ENCODE measurements at places on chromosomes 5 and 9. TPM values are rescaled to one million over a fixed set of nuclear protein-coding genes. Genes with fewer than 3 reads are reported as not detected.
A peak's percentile ranks its signal among the peaks of the same experiment; 100 is the strongest.

GRCh38 chr9:76415154-76415553 is 20.9 kb upstream of the RFK start:
- no peak for DNase-seq

Gene OR1J2
- not detected for polyA plus RNA-seq

DNA sequence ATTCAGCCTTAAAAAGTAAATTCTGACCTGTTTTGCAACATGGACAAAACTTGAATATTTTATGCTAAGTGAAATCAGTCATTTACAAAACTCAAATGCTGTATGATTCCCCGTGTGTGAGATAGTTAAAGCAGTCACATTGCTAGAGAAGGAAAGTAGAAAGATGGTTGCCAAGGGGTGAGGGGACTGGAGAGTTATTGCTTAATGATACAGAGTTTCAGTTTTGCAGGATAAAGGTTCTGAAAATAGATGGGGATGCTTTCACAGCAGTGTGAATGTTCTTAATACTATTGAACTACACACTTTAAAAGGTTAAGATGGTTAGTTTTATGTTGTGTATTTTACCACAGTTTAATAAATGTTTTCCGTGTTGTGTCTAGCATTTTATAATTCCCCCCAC is 51.2 kb downstream of the SGCD start:
- no peak for DNase-seq

Gene GABRP
- 0.67 TPM for polyA plus RNA-seq

Gene PCDHGB4
- polyA plus RNA-seq = 2.6 TPM

DNA sequence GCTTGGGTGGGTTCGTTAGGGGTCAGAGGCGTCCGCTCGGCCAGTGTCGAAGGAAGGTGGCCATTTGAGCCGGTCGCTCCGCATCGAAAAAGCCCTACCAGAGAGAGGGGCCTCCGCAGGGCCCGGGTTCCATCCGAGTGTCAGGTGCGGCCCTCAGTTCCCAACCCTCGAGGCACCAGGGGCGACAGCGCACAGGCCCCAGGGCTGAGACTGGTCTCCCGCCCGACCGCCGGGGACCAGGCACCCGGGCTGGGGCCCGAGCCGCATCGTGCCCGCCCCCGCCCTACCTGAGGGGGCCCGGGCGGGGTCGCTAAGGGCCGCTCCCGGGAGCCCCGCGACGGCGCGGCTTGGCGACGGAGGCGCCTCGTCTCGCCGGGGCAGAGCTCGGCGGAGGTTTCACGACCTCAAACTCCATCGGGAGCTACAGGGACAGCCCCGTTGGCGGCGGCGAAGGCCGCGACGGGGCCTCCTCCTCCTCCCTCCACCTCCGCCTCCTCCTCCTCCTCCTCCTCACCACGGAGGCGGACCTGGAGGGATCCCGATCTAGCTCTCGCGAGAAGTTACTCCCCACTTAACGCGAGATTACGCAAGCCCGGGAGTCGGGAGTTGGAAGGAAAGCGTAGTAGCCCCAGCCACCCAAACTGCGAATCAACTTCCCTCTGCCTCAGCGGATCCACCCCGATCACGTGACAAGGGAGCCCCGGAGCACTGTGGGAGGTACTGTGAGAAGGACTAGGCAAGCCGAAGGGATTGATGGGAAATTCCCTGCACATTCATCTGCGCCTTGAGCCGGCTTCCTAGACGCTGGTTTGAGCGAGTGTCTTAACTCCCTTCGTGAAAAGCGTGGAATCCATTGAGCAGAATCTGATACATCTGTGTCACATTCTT is at the start of gene RC3H2:
Gene RC3H2, minus strand, starts transcription at position 537 of the 888 bp plus-strand sequence. CDS start 7,850 bp downstream, outside the sequence.
- DNase-seq = peak; percentile 99

- no peak for DNase-seq
Measured at GRCh38 chr5:13408616-13409015, 535.9 kb downstream of the DNAH5 start.

DNA sequence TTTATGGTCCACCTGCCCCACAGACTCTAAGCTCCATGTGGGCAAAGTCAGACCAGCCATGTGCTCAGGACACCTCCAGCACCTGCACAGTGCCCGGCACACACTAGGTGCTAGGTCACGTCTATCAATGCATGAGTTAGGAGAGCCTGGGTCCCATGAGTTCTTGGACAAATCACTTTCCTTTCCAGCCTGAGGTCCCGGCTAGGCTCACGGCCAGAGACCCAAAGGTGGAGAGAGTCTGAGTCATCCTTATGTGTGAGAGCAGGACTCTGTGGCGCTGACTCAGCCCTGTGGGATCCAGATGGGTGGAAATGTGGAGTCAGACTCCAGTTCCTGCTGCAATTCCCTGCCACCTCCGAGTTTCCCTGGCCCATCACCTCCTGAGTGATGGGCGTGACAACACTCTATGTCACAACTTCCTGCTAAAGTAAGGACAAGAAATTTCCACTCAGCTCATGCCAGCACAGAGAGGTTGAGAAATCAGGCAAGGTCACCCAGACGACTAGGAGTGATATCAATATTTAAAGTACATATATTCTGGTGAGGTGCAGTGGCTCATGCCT is 2.5 kb upstream of the ST6GALNAC4 start:
- no peak for DNase-seq

DNA sequence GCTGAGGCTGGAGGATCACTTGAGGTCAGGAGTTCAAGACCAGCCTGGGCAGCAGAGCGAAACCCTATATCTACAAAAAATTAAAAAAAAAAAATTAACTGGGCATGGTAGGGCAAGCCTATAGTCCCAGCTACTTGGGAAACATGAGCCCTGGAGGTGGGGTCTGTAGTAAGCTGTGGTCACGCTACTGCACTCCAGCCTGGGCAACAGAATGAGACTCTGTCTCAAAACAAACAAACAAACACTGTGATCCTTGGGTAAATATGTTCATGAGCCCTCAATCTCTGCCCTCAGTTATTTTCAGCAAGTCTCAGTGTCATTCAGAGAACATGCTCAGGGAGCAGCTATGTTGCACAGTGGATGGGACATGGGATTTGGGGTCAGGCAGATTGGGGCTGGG is 76.2 kb downstream of the PTTG1 start:
- DNase-seq = no peak

DNA sequence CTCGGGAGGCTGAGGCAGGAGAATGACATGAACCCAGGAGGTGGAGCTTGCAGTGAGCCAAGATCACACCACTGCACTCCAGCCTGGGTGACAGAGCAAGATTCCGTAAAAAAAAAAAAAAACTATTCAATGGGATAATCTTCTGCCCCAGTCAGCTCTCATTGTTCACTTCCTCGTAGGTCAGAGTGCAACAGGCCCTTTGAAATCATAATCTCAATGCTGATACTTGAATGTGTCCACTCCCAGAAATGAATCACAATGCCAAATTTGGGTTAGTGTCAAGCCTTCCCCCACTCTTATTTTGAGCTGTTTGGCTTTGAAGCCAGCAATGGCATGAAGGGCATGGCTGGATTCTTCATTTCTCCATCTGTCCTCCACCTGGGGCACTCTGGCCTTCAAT is 610.3 kb upstream of the KLF4 start:
- no peak for DNase-seq

Gene LCNL1
- 0.85 TPM for polyA plus RNA-seq

DNA sequence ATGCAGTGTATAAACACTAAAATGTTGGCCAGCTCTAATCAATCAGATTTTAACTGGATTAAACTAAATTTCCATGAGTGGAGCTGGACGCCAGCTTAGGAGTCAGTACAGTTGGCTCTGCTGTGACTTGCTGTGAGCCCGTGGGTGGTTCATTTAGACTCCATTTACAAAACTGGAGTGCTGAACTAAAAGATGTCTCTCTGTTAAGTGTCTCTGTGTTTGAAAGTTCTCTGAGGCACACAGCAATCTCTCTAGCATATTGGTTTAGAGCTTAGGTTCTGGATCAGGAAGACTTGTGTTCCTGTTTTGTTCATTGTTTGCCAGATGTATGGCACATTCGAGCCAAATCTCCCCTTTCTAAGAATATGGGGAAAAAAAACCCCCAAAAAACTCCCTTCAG is 28.0 kb upstream of the ARL14EPL start:
- no peak for DNase-seq

Gene SV2C
- polyA plus RNA-seq = not detected

Gene FAM81B
- polyA plus RNA-seq = 10.9 TPM

DNA sequence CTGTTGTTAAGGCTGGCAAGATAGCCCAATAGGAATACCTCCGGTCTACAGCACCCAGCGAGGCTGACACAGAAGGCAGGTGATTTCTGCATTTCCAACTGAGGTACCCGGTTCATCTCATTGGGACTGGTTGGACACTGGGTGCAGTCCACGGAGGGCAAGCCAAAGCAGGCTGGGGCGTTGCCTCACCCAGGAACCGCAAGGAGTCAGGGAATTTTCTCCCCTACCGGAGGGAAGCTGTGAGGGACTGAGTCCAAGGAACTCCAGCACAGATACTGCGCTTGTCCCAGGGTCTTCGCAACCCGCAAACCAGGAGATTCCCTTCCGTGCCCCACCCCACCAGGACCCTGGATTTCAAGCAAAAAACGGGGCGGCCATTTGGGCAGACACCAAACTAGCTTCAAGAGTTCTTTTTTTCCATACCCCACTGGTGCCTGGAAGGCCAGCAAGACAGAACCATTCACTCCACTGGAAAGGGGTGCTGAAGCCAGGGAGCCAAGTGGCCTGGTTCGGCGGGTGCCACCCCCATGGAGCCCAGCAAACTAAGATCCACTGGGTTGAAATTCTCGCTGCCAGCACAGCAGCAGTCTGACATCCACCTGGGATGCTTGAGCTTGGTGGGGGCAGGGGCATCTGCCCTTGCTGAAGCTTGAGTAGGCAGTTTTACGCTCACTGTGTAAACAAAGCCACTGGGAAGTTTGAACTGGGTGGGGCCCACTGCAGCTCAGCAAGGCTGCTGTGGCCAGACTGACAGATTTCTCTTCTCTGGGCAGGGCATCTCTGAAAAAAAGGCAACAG is 647.2 kb downstream of the BNC2 start:
- DNase-seq = no peak

- no peak for DNase-seq
Measured at GRCh38 chr9:32543047-32543446, 9.1 kb upstream of the SMIM27 start.
